ENCODE measurements at places on chromosomes 2 and 18.

GRCh38 chr2:20622296-20622686 lies 28.6 kb downstream of the HS1BP3 start:
- no peak for DNase-seq

- no peak for DNase-seq
Observed at GRCh38 chr2:121099329-121100290, 185.4 kb downstream of the TFCP2L1 start.

DNA sequence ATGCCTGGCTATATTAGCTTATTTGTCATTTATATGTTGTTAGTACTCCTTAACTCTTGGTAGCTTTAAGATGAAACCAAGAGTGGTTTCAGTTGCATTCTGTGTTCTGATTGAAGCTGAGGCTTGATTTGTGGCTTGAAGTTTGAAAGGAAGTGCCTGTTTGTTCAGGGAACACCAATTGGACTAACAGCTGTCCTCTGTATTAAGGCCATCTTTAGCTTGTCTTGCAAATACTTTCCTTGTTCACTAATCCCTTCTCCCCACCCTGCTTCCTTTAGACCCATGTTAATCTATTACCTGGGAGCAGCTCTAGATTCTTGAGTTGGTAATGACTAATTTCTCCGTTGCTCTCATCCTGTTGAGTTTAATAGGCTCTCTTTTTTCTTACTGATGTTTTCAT lies 13.4 kb downstream of the ITGA6 start:
- DNase-seq, result no peak

DNA sequence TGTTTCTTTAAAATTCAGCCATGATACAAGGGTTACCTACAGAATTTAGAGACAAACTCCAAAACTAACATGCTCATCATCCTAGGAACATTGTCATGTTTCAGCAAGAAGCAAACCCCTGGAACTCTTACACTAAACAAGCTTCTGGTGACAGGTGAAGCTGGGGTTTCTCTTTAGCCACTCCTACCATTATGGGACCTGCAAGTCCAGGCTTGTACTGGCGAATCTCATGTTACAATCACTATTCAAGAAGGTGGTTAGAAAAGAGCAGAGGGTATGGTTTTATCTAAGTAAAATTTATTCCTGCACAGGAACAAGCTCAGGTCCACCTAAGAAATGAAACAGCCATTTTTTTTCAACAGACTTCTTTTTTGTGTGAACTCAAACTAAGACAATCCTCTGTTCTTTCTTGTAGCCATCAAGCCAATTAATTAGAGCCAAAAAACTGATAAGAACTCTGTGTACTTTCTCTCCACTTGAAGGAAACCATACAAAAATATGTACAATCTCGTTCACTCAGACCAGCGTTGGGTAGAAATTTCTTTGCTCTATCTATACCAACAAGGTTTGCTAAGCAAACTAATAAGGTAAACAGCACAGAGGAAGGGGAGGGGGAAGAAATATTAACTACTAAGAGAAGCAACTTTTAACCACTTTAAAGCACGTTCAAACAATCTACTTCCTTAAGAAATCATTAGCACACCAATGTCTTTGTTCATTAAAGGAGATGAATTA lies 63.3 kb upstream of the NEDD4L start:
- no peak for DNase-seq

GRCh38 chr2:96203130-96204028 lies 5.2 kb downstream of the STARD7 start:
- DNase-seq, result no peak

DNA sequence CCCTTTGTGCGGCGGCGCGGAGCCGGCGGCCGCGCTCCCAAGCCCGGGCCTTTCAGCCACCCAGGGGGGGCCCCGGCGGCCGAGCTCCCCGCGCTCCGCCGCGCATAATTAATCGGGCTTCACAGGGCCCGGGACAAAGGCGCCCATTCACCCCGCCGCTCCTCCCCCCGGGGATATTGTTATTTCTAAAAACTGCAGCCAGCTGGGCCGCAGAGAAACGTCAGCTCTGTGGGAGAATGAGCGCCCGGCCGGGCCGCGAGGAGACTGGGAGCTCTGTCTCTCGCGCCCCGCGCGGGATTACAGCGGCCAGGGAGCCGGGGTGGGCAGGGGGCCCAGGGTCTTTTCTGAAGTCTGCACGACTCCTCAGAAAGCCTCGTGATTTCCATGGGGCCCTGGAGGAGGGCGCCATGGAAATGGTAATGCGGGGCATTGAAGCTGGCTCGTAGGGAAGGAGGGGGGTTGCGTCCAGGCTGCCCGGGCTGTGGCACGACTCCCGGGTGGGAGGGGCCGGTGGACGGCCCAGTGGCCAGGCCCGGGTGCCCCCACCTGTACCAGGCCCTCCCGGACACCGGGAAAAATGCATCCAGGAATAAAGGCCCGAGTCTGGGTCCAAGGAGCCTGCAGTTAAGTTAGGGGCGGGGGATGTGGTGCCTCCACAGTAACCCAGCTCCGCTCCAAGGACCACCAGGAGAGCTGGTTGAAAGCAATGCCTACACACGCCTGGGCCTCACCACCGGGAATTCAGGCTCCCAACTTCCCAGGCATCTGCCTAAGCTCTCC lies 125.3 kb downstream of the ZFP36L2 start:
- DNase-seq, result no peak

DNA sequence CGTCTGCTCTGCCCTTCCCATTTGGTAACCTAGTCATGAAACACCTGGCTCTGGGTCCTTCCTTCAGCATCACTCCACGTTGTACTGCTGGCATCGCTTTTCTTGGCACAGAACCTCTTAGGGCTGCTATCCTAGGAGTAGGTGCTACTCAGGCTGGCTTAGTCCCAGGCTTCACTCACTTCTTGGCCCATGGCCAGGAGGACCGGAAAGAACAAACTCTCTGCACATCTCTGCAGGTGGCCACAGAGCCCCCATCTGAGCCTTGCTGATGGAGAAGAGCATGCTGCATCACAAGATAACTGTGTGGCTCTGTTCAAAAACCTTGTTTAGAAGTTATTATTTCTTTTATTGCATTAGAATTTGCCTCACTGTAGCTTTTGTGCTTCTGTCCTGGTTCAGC lies 447.2 kb upstream of the TNP1 start:
- DNase-seq, result no peak

DNA sequence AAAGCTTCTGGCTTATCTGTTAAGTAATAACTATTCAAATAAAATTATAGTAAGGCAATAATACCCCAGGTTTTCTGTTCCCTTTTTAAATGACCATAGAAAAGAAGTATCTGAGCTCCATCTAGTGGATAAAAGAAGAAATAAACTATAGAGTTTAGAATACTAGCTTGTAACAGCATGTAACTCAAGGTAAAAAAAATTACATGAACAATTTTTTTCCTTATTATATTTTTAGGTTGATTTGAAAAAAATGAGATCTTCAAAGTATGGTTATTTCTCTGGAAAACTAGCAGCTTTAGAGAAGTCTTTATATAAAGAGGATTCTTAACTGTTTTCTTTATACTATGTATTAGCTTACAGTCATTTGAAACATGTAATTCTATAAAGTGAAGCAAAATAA lies 58.1 kb downstream of the NCKAP1 start:
- no peak for DNase-seq

Measured in CD4-positive, alpha-beta T cell treated with Interferon gamma for 1 hour (primary cell).